Panc1 (cell line): ENCODE measurements at places on chromosomes 16 and 17. TPM values are rescaled to one million over a fixed set of nuclear protein-coding genes. Genes with fewer than 3 reads are reported as not detected.

- DNase-seq: no peak
Observed at GRCh38 chr16:69839240-69839688, 77.1 kb downstream of the WWP2 start.

GRCh38 chr16:71383054-71383773, 24.7 kb downstream of the CALB2 start:
- DNase-seq: no peak

GRCh38 chr17:48484256-48484655, 46.6 kb downstream of the HOXB1 start:
- no peak for DNase-seq

GRCh38 chr17:48545022-48545375, at the start of gene HOXB2:
Gene HOXB2, minus strand, starts transcription at chr17:48545109. Its CDS starts 198 bp downstream, at chr17:48544911.
- no peak for DNase-seq

The PITPNM3 gene
- 0.44 TPM for total RNA-seq

DNA sequence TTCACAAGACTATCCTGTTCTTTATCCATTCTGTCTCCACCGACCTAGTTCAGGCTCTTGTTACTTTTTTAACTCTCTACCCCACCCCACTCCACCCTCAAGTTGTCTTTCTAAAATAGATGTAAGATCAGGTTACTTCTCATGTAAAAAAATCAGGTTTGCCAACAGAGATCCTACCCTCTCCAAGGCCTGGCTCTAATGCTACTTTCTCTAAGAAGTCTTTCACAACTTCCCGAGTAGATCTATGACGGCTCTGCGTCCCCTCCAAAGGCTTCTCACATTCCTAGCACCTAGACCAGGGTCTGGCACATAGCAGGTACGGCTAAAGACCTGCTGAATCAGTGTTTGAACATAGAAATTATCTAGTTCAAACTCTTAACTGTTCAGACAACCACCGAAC, 14.1 kb upstream of the ITGAE start:
- no peak for DNase-seq

The TMC8 gene
- total RNA-seq: 1.4 TPM

GRCh38 chr17:82096709-82097183, 1.3 kb downstream of the FASN start:
- no peak for DNase-seq

GRCh38 chr17:13725288-13725990, 123.7 kb upstream of the HS3ST3A1 start:
- no peak for DNase-seq

DNA sequence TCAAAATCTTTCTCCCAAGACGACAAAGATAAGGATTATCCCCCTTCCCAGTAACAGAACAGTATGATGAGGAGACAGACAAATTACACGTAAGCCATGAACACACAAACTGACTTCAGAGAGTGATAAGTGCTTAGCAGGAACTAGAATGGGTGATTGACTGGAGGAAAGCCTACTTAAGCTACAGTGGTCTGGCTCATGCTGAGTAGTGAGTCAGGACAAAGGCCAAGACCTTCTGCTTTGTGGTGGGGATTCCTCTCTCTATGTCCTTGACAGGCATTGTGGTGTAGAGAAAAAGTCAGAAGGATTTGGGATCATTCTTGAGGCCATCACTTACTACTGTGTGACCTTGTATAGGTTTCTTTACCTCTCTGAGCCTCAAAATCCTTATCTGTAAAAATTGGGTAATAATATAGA, 381.9 kb upstream of the CCL2 start:
- DNase-seq: no peak

DNA sequence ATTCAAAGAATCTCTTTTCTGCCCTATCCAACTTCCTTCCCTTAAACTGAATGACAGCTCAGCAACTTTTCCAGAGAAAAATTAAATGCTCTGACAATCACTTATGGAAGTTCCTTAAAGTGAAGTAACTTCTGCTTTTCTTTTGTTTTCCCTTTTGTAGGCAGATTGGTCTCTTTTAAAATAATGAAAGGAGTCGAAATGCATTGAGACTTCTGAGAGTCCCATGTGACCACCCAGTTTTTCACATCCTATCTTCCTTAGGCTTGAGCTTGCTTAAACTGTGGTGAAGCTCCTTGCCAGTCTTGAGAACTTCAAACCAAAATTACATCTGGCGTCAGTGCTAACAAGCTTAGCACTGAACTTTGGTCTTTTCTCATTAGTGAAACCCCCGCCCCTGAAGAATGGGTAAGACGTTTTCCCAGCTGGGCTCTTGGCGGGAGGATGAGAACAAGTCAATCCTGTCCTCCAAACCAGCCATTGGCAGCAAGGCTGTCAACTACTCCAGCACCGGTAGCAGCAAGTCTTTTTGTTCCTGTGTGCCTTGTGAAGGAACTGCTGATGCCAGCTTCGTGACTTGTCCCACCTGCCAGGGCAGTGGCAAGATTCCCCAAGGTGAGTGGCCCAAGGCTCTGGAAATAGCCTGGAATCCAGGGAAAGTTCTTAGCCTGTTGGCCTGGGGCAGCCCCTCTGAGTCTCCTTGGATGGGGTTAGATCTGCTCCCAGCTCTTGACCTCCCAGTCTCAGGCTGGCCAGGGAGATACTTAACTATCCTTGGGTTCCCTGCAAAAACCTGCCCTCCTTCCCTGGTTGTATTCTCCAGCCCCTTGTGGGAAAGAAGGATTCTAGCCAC, 1.2 kb downstream of the TMEM106A start:
- DNase-seq: no peak

The MYH3 gene
- total RNA-seq: 1.6 TPM

DNA sequence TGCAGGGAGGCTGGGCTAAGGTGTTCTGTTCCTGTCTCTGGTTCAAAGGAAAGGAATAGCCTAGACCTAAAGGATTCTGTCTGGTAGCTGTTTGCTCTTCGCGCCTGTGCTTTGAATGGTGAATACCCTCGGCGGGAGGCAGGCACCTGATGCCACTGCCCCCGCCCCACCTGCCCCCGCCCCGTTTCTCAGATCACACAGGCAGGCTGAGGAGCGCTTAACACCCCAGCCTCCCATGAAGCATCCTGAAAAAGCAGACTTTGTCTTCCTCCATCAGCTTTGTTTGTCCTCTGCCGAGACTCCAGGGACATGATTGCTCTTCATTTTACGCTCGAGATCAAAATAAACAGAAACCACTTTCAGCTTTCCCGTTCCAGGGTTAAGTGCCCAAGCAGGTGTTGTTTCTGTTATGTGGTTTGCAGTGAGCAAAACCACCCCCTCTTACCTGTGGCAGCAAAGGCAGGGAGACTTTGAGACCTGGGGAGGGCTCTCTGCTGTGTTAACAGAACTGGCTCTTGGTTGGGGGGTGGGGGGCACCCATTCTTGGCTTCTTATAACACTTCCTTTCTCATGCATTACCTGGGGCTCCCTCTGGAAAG, 452.1 kb downstream of the WWOX start:
- no peak for DNase-seq

GRCh38 chr16:85983606-85984230, 84.8 kb downstream of the IRF8 start:
- no peak for DNase-seq

The KRT10 gene
- total RNA-seq: 70.8 TPM

GRCh38 chr16:89173174-89173921, 1.8 kb downstream of the CDH15 start:
- no peak for DNase-seq

- DNase-seq: no peak
Observed at GRCh38 chr16:76486740-76487139, 209.5 kb downstream of the CNTNAP4 start.

DNA sequence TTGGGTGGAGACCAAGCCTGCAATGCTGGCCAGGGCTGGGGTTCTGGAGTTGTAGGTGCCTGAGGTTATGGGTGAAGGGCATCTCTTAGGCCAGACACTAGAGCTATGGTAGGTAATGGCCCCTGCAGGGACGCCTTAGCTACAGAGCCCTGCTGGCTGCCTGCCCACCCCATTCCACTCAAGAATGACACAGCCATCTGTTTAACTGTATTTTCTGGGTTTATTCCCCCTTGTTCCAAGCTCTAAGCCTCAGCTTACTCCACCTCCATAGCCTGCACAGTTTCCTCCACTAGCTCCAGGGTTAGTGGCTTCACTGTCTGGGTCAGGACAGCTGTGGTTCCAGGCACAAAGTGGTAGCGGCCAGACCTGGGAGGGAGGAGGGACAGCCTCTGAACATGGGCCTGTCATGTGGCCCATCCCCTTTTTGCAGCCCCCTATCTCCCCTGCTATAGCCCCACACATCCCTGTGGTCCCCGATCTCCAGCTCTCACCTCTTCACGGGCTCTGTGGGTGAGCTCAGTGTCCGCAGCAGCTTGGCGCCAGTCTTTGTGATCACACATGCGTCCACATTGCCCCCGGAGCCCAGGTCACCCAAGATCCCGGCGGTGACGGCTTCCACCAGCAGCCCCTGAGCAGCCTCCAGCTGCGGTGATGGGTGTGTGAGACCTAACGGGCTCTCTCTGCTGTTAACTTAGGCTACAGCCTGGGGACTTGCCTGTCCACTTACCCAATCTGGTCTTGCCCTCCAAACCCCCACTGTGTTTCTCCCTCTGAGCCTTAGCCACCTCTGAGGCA, 2.1 kb downstream of the PSMB10 start:
- DNase-seq: no peak

DNA sequence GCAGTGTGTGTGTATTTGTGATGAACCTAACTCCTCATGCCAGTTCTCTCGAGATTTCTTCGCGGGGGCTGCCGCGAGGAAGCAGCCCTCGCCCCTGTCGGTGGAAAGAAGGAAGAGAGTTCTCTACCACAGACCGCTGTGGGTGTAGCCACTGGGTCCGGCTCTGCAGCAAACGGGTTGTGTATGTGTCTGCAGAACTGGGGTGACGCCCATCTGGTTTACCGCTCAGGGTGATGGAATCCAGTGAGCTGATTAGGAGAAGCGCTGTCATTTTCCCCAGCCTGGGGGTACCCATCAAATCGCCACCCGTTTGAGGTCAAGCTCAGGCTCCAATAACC, 7.7 kb downstream of the CORO6 start:
- no peak for DNase-seq

DNA sequence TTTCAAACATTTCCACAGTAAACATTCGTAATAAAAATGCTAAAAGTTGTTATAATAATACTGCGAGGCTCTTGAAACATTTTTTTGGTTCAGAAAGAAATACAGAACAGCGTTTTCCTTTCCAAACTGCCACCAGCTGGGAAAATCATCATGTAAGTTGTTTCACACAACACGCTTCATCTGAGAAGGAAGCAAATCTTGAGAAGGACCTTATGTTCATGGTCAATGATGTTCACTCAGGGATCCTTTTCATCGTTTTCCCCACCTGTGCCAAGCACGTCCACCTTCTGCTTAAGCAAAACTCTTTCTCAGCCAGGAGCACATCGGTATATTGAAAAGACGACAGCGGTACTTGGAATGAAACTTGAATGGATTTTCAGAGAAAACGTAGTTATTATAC, 274.5 kb upstream of the ELAC2 start:
- no peak for DNase-seq

The SLFN11 gene
- 45.0 TPM for total RNA-seq
